Left ventricle myocardium inferior (tissue), 1 donor: ENCODE measurements at places on chromosomes 12 and 14. TPM values are rescaled to one million over a fixed set of nuclear protein-coding genes. Genes with fewer than 3 reads are reported as not detected.

Gene TSHR
- total RNA-seq: not detected

Gene GCH1
- total RNA-seq: 1.7 TPM

GRCh38 chr14:36773558-36773957, 111.9 kb downstream of the PAX9 start:
- H3K4me3 ChIP-seq: no peak overlapping the region
- H3K36me3 ChIP-seq: no peaks in the 10 kb centered on the region
- H3K4me1 ChIP-seq: no peaks in the 10 kb centered on the region
- DNase-seq: no peak
- H3K27me3 ChIP-seq: peaks cover 27% of the 10 kb centered on the region

Gene BCL2L14
- total RNA-seq: not detected

DNA sequence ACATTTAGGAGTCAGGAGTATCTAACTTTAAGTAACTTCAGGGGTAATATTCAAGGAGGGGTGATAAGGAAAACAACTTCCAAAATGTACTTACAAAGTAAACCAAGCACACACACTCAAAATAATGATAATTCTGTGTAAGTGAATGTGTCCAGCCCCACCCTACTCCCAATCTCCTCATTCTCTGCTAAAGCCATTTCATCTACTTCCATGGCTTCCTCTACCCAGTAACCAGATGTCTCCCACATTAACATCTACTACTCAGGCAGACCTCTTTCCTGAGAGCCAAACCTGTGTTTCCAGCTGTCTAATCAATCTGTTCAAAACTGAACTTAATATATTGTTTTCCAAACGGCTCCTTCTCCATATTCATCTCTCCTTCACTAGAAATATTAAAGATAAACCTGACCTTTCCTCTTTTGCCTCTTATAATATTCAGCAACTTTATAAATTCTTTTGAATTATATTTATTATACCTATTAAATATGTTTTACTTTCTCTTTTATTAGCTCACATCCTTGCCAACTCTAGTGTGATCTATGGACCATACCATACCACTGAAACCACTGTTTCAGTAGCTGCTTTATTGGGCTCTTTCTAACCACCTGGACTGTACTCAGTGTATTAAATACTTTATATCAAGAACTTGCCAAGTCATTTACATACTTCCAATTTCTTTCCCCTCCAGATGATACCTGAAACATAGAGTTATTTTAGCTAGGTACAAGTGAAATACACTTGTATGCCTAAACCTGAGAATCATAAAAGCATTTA, 170.7 kb downstream of the PPFIA2 start:
- no peak overlapping the region for H3K4me3 ChIP-seq
- H3K27ac ChIP-seq: no peak overlapping the region
- no peaks in the 10 kb centered on the region for H3K36me3 ChIP-seq
- no peaks in the 10 kb centered on the region for H3K27me3 ChIP-seq

GRCh38 chr14:30138567-30138966, 210.9 kb upstream of the PRKD1 start:
- DNase-seq: no peak
- no peak overlapping the region for H3K4me3 ChIP-seq
- no peaks in the 10 kb centered on the region for H3K27me3 ChIP-seq
- no peaks in the 10 kb centered on the region for H3K4me1 ChIP-seq

DNA sequence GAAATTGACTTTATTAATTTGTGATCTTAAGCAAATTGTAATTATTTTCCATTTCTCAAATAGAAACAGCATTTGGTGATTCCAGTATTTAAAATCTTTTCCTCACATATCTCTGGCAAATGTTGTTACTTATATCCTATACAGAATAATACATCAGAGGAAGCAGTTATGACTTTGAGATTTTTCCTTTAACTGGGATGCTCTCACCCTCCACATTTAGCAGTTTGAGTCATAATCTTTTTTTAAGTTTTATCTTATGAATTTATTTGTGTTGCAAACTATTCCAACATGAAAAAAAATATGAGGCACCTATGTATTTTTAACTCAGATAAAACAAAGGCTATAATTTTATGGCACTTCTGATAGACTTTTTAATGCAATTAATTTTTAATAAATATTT, 311.8 kb downstream of the TMTC2 start:
- H3K4me1 ChIP-seq: no peaks in the 10 kb centered on the region
- H3K36me3 ChIP-seq: no peaks in the 10 kb centered on the region
- H3K27me3 ChIP-seq: no peaks in the 10 kb centered on the region

DNA sequence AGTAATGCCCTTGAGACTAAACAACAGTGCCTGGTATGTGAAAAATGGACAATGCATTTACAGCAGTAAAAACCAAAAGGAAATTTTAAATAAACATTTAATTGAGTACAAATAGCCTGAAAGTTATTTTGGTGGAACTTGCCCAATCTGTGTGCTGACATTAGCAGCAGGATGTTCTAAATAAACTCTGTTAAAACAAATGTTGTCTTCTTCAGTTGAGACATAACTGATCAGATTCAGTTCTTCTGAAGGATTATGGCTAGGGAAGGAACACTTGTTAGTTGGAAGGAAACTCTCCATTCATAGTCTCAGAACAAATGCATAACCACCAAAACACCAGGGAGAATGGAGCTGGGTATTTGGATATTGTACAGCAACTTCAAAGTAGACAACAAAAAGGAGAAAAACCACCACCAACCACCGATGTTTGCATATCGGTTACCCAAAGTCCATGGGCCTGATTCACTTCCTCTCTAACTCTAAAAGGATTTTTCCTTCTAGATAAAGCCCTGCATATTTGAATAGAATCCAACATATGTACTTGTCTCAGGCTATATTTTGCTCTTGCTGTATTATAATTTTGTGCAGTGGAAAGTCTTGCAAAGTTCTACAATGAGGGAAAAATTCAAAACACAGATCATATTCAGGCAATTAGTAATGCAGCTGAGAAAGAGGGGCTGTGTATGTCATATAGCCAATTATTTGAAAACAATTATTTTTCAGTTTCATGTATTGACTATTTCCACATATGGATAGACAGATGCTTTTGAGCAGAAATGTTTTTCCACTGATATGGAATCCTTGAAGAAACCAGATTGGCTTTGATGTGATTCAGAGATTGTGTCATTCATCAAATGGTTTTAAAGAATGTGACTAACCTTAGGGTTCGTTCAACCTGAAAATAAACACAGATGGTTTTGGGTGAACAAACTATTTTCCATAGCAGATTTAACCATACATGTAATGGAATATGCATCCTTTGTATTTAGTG, 152.2 kb upstream of the BMP4 start:
- peaks cover 21% of the 10 kb centered on the region for H3K4me1 ChIP-seq
- H3K27ac ChIP-seq: no peak overlapping the region
- no peak overlapping the region for H3K4me3 ChIP-seq
- H3K27me3 ChIP-seq: no peaks in the 10 kb centered on the region

Gene ADAMTS20
- total RNA-seq: not detected

DNA sequence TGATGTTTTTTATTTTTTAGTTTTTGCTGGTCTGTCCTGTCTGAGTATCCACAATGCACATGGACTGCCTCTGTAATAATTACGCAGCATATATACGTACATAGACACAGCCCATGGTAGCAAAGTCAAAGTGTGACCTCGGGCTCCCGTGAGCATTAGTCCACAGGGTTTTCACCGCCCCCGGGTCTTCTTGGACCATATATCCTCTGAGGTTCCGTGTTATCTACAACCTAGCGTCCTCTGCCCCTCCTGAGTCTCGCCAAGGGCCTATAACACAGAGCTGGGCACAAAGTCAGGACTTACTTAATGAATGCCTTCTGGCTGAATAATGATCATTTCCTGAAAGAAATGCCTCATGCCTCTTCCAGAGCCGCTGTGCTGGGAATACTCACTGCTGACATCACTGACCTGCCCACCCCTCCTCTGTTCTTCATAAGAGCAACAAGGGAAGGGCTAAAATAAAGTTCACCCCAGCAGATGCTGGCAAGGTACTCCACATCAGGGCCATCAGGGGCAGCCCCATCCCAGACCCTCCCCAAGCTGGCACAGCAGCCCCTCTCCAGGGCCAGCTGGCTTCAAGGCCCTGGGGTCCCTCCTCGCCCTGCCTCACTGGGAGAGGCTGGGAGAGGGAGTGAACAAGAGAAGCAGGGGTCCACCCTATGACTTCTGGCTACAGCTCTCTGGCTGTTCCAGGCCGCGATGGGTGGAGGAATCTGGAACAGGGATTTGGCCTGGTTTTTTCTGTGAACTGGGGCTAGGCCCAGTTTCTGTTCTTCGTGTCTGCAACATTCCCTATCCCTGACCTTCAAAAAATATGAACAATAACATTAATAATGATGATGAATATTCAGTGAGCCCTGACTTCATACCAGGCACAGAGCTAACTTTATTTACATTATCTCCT, 7.9 kb downstream of the HDAC7 start:
- H3K4me3 ChIP-seq: peak overlapping the region; percentile 67
- peaks cover 98% of the 10 kb centered on the region for H3K4me1 ChIP-seq
- peak; percentile 70 for DNase-seq
- H3K27ac ChIP-seq: peak overlapping the region; percentile 99

DNA sequence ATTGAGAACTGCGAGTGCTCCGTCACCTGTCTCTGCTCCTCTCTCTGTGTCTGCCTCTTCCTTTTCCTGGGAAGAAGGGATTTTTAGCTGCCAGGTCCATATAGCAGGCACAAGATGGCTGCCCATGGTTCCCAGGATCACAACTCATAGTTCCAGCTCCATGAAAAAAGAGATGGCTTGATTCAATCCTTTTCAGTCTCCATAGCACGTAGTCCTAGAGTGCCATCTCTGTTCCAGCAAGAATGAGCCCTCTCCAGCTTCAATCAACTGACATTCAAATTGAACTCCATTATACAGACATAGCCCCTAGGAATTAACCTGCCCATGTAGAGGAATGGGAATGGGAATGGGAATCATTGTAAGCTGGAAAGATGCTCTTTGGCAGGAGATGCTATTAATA, 34.7 kb upstream of the RTRAF start:
- H3K27me3 ChIP-seq: no peaks in the 10 kb centered on the region
- no peak overlapping the region for H3K27ac ChIP-seq
- DNase-seq: no peak
- H3K4me3 ChIP-seq: no peak overlapping the region
- peaks cover 12% of the 10 kb centered on the region for H3K4me1 ChIP-seq

- no peaks in the 10 kb centered on the region for H3K36me3 ChIP-seq
- H3K27me3 ChIP-seq: no peaks in the 10 kb centered on the region
- H3K27ac ChIP-seq: no peak overlapping the region
- H3K4me1 ChIP-seq: peaks cover 18% of the 10 kb centered on the region
Measured at GRCh38 chr12:1047898-1048660, 57.1 kb downstream of the ERC1 start.

DNA sequence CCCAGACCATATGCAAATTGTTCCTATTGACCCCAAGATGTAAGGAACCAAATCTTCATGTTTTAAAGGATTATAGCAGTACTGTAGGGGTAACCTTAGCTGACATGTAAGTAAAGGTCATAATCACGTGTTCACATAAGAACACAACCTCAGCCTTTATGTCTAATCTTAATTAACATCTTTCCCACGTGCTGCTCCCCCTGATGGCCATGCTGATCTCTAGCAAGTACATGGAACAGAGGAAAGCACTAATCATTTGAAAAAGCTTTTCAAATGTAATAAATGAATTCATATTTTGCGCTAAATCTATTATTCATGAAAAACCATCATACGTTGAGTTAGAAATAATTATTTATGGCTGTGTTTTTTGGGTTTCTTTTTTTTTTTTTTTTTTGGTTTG, 30.5 kb upstream of the ITPR2 start:
- no peaks in the 10 kb centered on the region for H3K36me3 ChIP-seq
- H3K4me1 ChIP-seq: no peaks in the 10 kb centered on the region
- no peak overlapping the region for H3K4me3 ChIP-seq
- DNase-seq: no peak

DNA sequence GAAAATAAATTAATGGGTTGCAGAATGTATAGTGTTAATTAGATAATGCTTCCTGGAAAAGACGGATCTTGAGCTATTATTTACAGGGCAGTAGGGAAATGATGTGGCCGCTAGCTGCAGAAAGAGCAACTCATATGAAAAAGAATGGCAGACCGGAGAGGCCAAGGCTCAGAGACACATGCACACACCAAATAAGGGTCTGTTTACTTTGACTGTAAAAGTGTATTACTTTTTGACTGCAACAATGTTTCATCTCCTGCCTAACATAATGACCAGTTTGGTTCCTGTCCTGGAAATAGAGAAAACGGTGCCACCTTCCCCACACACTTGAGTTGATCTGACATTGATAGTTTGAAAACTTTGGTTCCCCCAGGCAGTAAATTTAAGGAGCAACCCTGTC, 290.9 kb downstream of the CACNA1C start:
- no peaks in the 10 kb centered on the region for H3K36me3 ChIP-seq
- no peaks in the 10 kb centered on the region for H3K27me3 ChIP-seq
- H3K4me3 ChIP-seq: no peak overlapping the region
- no peak overlapping the region for H3K27ac ChIP-seq
- H3K4me1 ChIP-seq: peaks cover 99% of the 10 kb centered on the region

- H3K36me3 ChIP-seq: peaks cover 26% of the 10 kb centered on the region
- H3K27ac ChIP-seq: no peak overlapping the region
- H3K27me3 ChIP-seq: no peaks in the 10 kb centered on the region
- H3K4me1 ChIP-seq: peaks cover 11% of the 10 kb centered on the region
Measured at GRCh38 chr12:9667403-9668160, 1.9 kb upstream of the CLEC2D start.

Gene L3HYPDH
- total RNA-seq: 9.1 TPM

DNA sequence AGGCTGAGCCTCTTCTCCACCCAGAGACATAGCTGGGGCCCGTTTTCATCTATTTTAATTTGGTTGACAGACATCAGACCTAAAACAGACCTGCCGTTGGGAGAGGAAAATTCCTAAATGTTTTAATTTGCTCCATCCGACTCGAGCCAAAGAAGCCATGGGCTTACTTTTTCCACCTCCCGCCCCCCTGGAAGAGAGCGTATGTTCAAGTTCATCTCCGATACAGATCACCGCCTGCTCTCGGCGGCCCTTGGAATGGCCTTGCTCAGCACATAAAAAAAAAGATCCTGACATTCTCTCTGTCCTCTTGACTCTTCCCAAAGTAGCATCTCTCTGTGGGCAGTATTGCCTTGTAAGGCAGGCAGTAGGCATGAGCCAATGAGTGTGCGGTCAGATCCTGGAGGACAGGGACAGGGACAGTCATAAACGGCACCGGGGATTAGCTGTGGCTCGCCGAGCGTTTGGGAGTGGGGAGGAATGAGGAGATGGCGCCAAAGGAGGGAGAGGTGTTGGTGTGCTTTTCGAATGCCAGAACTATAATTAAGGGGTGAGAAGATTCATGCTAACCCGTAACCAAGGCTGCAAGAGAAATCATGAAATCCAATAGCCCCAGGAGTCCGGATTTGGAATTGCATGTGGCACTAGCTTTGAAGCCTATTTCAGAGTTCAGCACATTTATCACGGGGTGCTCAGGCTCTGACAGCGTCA, 47.9 kb upstream of the MEG3 start:
- H3K27ac ChIP-seq: no peak overlapping the region
- peaks cover 59% of the 10 kb centered on the region for H3K27me3 ChIP-seq
- H3K4me1 ChIP-seq: no peaks in the 10 kb centered on the region
- no peaks in the 10 kb centered on the region for H3K36me3 ChIP-seq
- no peak for DNase-seq

DNA sequence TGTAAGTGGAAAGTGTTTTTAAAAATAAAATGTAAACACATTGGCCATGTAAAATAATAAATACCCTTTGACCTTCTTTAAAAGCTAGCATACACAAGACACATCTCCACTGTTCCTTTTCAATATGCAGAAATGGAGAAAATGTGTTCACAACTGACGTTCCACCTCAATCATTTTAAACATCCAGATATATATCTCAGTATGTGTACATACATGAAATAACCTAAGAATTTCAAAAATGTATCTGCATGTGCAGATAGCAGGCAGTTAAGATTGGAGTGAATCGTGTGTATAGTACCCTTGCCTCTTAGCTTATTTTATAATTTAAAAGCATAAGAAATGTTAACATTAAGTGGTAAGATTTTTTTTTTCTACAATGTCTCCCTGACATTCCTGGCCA, 406.2 kb upstream of the FLRT2 start:
- H3K27me3 ChIP-seq: no peaks in the 10 kb centered on the region
- H3K27ac ChIP-seq: no peak overlapping the region
- no peak overlapping the region for H3K4me3 ChIP-seq
- H3K36me3 ChIP-seq: no peaks in the 10 kb centered on the region
- no peaks in the 10 kb centered on the region for H3K4me1 ChIP-seq
